ENCODE measurements at places on chromosomes 6 and 20.
A peak's percentile ranks its signal among the peaks of the same experiment; 100 is the strongest.

DNA sequence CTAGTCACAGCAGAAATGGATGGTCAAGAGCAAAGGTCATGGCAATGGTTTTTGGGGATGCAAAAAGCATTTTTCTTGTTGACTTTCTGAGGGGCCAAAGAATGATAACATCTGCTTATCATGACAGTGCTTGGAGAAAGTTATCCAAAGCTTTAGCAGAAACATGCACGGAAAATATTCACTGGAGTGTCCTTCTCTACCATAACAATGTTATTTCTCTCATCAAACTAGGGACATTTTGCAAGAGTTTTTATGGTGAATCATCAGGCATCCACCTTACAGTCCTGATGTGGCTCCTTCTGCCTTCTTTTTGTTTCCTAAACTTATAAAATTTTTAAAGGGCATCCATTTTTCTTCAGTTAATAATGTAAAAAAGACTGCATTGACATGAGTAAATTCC, 302.3 kb downstream of the HIVEP2 start:
- DNase-seq, result no peak

GRCh38 chr20:50758992-50759391, 27.6 kb downstream of the PARD6B start:
- no peak for DNase-seq

- DNase-seq, result no peak
Observed at GRCh38 chr6:71510856-71511255, 222.2 kb downstream of the OGFRL1 start.

- DNase-seq, result no peak
Observed at GRCh38 chr6:138242987-138243592, 24.8 kb upstream of the PBOV1 start.

DNA sequence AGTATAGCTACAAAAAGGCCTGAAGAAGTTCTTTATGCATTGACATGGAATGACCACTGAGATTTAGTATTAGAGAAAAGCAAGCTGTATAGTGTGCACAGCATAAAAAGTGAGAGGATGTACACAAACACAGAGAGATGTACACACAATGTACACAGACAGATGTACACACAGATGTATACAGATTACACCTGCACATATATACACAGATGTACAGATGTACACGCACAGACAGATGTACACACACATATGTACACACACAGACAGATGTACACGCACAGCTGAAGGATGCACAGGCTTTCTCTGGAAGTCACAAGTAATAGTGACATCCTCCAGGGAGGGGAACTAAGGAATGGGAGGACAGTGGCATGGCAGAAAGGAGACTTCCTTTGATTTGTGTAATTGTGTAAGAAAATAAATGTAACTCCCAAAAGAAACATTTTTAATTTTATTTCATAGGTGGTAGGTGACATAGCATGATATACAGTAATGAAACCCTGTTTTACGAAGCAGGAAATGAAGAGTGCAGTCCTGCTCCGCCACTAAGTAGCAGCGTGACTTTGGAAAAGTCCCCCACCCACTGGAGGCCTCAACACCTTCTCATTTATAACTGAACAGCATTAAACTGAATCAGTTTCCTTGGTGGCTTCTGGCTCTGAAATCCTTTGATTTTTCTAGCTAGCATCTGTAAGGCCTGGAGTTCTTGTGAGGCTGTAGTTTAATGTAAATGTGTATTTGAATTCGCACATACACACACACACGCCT, 14.1 kb downstream of the NFATC2 start:
- peak; percentile 50 for DNase-seq

- no peak for DNase-seq
Observed at GRCh38 chr6:105310371-105310770, 92.5 kb downstream of the PREP start.

- no peak for DNase-seq
Observed at GRCh38 chr6:149890629-149891045, 7.3 kb downstream of the RAET1E start.

DNA sequence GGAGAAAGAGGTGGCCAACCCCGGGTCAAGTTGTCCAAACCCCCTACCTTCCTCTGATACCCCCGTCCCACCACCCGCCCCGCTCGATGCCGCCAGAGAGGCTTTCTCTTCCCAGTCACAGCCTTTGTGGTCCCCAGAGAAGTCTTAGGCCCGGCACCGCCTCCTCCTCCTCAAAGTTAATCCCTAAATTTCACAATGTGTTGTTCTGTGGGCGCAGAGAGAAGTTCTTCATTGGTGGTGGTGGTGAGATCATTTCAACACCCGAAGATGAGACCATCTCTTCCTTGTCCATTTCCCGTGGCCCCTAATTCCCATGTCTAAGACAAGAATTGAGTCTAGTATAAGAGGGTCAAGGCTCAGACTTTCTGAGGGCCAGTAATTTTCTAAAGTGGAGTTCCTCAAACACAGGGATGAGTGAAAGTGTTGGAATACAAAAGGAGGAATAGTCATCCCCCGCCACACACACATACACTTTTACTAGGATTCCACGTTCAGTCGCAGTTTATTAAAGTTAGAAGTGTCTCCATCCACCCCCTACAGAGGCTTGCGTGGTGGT, 10.4 kb downstream of the TRIM31 start:
- no peak for DNase-seq

DNA sequence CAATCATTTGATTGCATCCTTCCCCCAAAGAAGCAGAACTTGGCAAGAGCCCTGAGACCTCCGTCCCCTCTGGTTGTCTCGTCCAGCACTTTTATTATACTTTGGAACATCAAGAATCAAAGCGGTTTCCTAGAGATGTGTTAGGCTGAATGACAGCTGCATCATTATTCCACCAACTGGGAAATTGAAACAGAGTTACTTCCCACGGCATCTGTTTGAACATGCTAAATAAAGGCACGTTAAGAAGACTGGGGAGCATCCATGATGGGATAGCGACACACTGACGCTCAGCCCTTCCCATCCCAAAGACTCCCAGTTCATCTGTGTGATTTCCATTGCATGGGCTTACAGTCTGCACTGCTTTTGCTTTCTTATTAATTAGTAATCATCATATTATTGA, 147.8 kb downstream of the TBC1D7 start:
- no peak for DNase-seq

DNA sequence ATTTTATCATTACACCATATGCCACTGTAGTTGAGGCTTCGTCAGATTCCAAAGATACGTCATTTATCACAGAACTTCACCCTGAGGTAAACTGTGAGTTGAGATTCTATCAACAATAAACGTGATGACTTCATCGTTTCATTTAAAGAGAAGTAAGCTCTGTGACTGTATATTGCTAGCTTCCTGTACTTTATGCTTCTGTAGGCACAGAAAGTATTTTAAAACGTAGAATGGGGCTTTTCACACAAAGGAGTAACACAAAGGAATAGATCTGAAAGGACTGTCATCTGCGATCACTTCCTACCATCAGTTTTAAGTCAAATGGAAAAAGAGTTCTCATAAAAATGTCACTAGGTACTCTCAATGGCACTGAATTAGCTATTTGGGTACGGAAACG, 234.4 kb upstream of the MCHR2 start:
- no peak for DNase-seq

GRCh38 chr6:152943260-152943897, 39.5 kb downstream of the FBXO5 start:
- no peak for DNase-seq

DNA sequence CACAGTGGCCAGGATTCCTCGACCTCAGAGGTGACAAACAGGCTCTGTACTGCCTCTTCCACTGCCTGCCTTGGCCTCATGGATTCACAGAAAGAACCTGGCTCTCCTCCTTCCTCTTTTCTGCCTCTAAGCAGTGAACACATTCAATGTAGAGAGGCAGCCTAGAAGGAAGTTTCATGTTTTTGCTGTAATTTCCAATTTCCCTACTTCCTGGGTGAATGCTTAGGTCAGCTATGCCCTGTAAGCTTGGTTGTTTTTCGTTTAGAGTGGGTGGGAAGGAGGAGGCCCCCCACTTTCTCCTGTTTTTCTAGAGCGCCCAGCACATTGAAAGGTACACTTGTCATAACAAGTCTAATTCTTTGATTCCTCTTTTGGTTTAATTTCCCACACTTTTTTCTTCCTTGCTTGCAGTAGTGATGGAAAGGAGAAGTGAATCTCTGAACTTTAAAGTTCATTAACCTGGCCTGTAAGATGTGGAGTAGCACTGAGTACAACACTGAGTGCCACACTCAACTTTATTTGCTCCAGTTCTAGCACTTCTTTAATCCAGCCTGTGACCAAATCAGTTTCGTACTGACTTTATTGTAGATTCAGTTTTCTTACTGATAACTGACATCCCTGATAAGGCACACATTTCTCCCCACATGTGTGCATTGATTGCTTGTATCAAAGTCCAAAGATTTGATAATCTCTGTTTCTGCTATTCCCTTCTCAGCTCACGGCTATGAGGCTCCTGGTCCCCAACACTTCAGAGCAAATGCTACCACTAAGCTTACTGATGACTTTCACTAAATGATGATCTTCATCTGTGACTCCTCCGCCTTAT, 100.0 kb upstream of the MAN1A1 start:
- DNase-seq, result no peak

- DNase-seq, result no peak
Observed at GRCh38 chr20:376089-376488, 4.5 kb upstream of the TRIB3 start.

DNA sequence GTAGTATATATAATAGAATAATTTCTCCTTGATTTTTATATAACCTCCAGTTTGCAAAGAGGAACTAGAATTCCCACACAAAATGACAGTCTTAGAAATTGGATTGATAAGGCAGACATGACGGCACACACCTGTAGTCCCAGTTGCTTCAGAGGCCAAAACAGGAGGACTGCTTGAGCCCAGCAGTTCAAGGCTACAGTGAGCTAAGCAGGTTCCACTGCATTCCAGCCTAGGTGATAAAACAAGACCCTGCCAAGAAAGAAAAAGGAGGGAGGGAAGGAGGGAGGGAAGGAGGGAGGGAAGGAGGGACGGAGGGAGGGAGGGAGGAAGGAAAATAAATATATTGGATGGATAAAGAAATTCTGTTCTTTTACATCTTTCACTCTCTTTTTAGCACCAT, 77.6 kb upstream of the SASH1 start:
- DNase-seq, result no peak

GRCh38 chr6:90226257-90226656, 70.4 kb downstream of the BACH2 start:
- DNase-seq, result no peak

DNA sequence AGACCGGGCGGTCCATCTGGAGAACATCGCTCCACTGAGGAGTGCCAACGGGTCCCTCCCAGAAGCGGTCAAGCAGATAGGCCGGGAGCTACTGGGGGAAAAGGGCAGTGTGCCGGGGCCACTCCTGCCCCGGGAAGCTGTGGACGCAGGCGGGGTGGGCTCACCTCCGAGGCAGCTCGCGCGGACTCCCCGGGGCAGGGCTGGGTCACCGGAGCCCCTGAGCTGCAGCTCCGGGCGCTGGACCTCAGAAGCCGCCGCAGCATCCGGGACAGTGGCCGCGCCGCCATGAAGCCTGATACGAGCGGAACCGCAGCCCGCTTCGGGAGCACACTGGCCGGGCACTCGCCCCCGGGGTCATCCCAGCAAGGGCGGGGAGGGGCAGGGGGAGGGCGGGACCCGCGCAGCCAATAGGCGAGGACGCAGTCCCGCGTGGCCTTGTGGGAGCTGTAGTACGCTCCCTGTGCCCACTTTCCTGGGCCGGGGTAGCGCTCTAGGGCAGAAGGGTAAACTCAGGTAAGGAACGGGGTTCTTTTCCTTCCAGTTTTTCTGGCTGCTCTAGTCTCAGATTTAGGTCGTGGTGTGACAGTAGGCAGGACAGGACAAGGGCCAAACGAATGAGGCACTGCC, at the start of gene MOCS1:
Gene MOCS1, minus strand, starts transcription at position 332 of the 627 bp plus-strand sequence. Its CDS starts 45 bp downstream, at position 287.
- DNase-seq, result peak; percentile 31

DNA sequence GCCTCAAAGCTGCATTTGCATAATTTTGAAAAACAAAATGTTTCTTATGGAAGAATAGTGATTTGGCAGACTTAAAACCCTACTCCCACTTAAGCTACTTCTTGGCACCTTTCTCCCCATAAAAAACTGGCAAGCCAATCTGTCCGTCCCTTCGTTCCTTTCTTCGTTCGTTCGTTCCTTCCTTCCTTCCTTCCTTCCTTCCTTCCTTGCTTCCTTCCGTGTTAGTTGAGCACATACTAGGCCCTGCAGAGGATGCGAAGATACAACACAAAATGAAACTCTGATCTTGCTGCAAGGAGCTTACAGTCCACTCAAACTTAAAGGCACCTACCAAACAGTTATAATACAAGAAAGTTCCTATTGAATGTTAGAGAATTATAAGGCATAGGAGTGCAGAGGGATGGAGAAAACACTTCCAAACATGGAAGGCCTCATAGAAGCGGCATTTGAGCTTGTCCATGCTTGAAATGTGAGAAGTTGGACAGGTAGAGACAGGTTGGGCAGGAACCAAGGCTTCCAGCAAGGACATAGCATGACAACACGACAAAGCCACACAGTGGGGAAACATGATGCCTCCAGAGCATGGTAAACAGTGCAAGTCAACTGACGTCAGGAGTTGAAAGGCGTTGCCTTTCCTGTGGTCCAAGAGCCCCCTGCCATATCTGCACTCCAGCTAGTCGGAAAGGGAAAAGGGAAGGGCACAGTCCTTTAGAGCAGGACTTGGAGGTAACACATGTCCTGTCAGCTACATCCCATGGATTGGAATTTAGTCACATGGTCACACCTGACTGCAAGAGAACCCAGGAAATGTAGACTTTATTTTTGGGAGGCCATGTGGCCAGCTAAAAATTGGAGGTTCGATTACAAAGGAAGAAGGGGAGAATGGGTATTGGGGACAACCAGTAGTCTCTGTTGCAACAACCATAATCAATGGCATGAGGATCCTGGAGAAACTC, 7.0 kb downstream of the PNPLA1 start:
- DNase-seq, result no peak

GRCh38 chr20:57940376-57940775, 230.6 kb upstream of the PMEPA1 start:
- DNase-seq, result no peak

- DNase-seq, result no peak
Observed at GRCh38 chr6:118419448-118420394, 128.4 kb upstream of the PLN start.

GRCh38 chr20:14219801-14220461, 117.5 kb downstream of the FLRT3 start:
- no peak for DNase-seq

- DNase-seq, result no peak
Observed at GRCh38 chr6:63839485-63839884, 203.9 kb downstream of the PHF3 start.

- DNase-seq, result no peak
Observed at GRCh38 chr6:7859591-7859990, 51.0 kb downstream of the TXNDC5 start.

DNA sequence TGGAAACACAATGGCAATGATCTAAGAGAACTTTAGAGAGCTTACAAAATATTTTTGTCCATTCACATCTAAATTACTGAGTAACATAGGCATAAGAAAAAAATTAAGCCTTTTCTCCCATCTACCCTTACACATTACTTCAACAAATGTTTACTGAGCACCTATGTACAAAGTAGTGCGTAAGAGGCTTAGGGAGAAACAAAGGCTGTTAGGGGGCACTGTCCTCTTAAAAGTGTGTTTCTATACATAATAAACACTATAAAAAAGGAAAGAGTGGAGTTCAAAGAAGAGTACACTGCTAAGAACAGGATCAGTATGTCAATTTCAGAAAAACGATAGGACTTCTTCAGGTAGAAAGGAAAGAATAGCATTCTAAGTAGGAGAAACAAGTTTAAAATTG, 12.2 kb downstream of the ILRUN start:
- DNase-seq, result no peak

GRCh38 chr6:43355862-43356590, 13.4 kb downstream of the ZNF318 start:
- DNase-seq, result no peak

- DNase-seq, result no peak
Observed at GRCh38 chr6:5504078-5504477, 242.8 kb downstream of the FARS2 start.

GRCh38 chr20:11497545-11497944, 420.1 kb upstream of the BTBD3 start:
- DNase-seq, result no peak

GRCh38 chr20:50996901-50997865, 25.7 kb downstream of the KCNG1 start:
- DNase-seq, result no peak

Data from activated CD4-positive, alpha-beta T cell treated with anti-CD3 and anti-CD28 coated beads for 24 hours (primary cell).